Fibroblast of skin of abdomen (primary cell): ENCODE measurements at places on chromosomes 2 and 18.

GRCh38 chr2:226800941-226801784, 1.5 kb upstream of the IRS1 start:
- peak; percentile 74 for DNase-seq

GRCh38 chr2:17232776-17233556, 285.3 kb downstream of the RAD51AP2 start:
- DNase-seq = peak; percentile 58

GRCh38 chr2:223884399-223884798, 47.0 kb upstream of the AP1S3 start:
- DNase-seq = peak; percentile 60

DNA sequence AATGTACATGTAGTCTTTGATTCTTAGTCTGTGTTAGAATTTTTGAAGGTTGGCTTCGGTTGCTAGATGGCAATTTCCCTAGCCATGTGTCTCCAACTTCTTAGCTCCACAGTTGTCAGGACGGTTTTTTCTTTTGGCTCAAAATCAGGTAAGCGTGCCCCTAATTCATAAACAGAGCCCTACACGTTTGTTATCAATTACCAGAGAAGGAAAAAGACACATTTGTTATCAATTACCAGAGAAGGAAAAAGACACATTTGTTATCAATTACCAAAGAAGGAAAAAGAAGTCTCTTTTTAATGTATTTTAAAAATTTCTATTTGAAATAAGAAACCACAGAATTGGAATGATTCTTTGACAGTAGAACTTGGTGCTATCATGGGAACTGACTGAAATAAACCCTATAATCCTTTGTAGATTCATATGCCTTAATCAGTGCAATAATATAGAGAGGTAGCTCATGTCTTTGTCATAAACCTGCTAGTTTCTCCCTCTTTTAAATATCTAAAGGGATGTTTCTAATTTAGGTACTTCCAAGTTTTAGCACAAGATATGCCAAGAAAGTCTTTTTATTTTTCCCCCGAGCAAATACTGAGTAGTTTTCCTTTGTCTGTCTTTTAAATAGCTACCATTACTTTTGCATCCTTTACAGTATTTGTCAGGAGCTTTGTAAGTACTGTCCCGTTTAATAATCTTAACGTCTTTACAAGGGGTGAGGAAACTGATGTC, 35.9 kb downstream of the CAMKMT start:
- peak; percentile 4 for DNase-seq

GRCh38 chr2:118183381-118183780, 95.1 kb downstream of the INSIG2 start:
- DNase-seq = no peak

- no peak for DNase-seq
Measured at GRCh38 chr2:219133976-219134375, 26.6 kb downstream of the NHEJ1 start.

- DNase-seq = no peak
Measured at GRCh38 chr2:32534831-32535230, 93.0 kb upstream of the TTC27 start.

GRCh38 chr18:37985126-37985525, 419.5 kb upstream of the CELF4 start:
- no peak for DNase-seq
